NCI-H2029 (cell line): ENCODE measurements at places on chromosomes 5 and 9.

- no peak for DNase-seq
These were observed 102.3 kb downstream of the ENC1 start for GRCh38 chr5:74538206-74538661.

GRCh38 chr9:1490341-1491232 lies 440.4 kb downstream of the DMRT2 start:
- DNase-seq = no peak

GRCh38 chr5:14743601-14744295 lies 79.2 kb downstream of the OTULIN start:
- DNase-seq = no peak

- no peak for DNase-seq
These were observed 353.0 kb downstream of the FBXL17 start for GRCh38 chr5:108028883-108029282.

GRCh38 chr9:88237479-88237961 lies 99.2 kb upstream of the SPATA31C2 start:
- no peak for DNase-seq

- no peak for DNase-seq
These were observed 2.9 kb upstream of the KLF4 start for GRCh38 chr9:107492381-107492970.

GRCh38 chr5:116842514-116842961 lies 267.9 kb upstream of the SEMA6A start:
- DNase-seq = no peak

DNA sequence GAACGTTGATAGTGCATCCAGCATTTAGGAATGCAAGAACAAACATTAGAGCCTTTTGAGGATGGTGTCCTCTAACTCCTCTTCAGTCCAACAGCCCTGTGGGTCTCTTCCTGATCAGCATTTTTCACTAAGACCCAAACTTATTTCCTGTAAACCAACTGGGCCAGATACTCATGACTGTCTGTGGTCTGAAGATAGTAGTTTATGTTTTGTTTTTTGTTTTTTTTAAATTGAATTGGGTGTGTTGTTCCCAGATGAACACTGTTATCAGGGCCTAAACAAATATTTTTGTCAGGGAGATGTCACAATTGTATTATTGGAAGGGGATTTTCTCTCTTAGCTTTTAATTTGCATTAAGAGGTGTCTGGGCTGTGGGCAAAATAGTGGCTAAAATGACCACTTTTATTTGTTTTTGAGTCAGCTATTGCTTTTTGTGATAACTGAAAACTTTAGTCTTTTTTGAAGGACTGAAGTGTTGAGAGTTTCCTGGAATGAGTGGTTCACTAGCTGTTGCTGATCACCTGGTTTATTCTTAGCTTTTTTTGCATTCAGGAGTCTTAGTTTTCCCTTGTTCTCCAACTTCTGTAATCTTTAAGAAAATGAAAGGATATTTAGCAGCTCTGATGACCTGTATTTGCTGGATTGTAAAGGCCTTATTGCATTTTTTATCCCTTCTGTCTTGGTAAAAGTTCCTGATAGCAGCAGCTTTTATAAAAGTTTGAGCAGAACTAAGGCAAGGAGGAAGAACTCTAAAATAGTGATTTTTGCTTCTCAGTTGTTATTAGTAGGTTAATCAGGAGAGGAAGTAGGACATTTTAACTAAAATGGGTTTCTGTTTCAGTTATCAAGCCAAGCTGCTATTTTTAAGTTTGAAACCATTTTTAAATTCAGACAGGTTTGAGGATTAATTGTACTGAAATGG lies 5.5 kb downstream of the MAN2A1 start:
- DNase-seq = no peak

DNA sequence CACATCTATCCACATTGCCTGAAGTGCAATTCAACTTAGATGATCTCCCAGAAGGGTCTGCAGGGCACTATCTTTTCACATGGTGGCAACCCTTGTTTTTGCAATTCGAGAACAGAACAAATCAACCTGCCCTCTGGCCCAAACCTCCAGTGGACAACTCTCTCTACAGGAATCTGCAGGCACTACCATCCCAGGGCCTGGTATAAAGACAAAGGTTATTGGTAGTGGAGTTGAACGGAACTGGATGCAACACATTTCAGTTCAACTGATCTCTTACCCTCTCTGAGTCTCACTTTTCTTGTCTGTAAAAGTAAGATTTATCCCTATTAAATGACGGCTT lies 153.2 kb upstream of the EGFLAM start:
- DNase-seq = no peak

GRCh38 chr9:107755246-107755645 lies 265.7 kb upstream of the KLF4 start:
- no peak for DNase-seq

- DNase-seq = no peak
These were observed 27.3 kb upstream of the UBAC1 start for GRCh38 chr9:135988493-135988892.
